COR-L47 (cell line): ENCODE measurements at places on chromosomes 4 and X.

DNA sequence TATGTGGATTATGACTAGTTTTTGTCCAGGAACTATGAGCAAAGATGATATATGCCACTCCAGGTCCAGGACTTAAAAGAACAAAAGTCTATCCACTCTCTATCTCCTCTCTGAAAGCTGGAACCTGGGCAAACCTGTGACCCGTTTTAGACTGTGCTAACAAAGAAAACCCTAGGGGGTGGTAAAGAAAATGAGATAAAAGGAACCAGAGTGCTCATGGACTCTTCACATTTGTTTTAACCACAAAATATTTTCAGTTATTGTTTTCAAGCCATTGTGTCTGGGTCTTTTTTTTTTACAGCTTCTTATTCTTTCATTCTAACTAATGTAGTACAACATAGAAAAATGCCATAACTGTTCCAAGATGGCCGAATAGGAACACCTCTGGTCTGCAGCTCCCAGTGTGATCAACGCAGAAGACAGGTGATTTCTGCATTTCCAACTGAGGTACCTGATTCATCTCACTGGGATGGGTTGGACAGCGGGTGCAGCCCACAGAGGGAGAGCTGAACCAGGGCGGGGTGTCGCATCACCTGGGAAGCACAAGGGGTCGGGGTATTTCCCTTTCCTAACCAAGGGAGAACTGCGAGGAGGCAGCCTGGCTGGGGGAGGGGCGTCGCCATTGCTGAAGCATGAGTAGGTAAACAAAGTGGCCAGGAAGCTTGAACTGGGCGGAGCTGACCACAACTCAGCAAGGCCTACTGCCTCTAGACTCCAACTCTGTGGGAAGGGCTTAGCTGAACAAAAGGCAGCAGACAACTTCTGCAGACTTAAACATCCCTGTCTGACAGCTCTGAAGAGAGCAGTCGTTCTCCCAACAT, 45.1 kb downstream of the CHM start:
- peak; percentile 3 for DNase-seq

GRCh38 chr4:74610491-74610890, 165.6 kb downstream of the AREG start:
- no peak for DNase-seq

DNA sequence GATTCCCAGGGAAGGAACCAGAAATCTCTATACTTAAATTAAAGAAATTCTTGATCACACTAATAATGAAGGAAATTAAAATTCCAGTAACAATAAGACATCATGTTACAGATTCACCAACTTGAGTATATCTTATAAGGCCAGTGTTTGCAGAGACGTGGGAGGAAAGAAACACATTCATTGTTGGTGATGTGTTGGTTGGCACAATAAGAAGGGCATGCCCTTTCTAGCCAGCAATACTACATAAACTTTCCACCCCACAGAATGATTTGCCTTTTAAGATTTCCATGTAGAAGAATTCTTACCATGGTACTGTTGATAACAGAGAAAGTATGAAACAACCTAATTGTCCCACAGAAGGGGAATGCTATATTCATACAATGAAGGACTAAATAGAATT, 581.5 kb downstream of the STIM2 start:
- DNase-seq = no peak

DNA sequence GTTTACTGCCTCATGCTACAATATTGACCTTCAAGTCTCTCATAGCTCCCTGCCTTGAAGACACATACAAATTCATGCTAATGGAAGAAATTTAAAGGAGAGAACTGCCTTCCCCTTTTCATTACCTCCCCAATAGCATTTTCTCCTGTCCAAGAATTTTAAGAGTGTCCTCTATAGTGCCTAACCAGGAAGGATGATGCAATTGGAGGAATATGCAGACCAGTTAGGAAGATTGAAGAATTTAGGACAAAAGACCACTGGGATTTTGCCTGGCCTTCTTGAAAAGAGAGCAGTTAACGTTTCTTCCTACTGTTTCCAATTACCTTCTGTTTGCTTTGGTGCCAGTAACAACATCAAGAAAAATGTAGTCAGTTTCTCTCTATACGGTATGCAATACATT, 443.9 kb downstream of the INPP4B start:
- no peak for DNase-seq
